Ovary (tissue), 10 donors: ENCODE measurements at places on chromosomes 6 and 20.

GRCh38 chr6:3039384-3039783, 28.9 kb upstream of the RIPK1 start:
- no peak for DNase-seq

- DNase-seq: no peak
Observed at GRCh38 chr20:10632721-10633509, 40.9 kb downstream of the JAG1 start.

- DNase-seq: no peak
Observed at GRCh38 chr6:119493980-119494379, 144.4 kb upstream of the MAN1A1 start.

DNA sequence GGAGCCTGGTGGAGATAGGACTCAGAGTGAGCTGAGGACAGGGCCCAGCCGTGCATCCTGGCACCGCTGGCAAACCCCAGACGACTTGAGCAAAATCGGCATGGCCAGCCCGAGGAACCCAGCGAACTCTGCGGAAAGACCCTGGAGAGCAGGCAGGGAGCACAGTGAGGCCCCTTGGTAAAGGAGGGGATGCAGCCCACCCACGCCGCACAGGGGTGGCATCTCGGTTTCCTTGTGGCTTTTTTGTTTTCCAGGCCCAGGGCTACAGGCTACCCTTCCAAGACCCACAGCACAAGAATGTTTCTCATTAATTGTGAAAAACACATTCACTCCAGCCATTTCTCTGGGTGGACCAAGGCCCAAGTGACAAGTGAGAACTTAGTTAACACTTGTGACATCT, 71.4 kb downstream of the BMP7 start:
- DNase-seq: no peak

DNA sequence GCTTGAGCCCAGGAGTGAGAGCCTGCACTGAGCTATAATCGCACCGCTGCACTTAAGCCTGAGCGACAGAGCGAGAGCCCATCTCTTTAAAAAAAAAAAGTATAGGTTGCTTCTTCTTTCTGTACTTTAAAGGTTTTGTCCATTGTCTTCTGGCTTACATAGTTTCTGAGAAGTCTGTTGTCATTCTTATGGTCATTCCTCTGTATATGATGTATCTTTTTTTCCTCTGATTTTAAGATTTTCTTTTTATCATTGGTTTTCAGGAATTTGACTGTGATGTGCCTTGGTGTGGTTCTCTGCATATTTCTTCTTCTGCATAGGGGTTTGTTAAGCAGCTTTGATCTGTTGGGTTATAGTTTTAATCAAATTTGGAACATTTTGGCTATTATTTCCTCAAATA, 29.1 kb downstream of the QRSL1 start:
- DNase-seq: no peak

DNA sequence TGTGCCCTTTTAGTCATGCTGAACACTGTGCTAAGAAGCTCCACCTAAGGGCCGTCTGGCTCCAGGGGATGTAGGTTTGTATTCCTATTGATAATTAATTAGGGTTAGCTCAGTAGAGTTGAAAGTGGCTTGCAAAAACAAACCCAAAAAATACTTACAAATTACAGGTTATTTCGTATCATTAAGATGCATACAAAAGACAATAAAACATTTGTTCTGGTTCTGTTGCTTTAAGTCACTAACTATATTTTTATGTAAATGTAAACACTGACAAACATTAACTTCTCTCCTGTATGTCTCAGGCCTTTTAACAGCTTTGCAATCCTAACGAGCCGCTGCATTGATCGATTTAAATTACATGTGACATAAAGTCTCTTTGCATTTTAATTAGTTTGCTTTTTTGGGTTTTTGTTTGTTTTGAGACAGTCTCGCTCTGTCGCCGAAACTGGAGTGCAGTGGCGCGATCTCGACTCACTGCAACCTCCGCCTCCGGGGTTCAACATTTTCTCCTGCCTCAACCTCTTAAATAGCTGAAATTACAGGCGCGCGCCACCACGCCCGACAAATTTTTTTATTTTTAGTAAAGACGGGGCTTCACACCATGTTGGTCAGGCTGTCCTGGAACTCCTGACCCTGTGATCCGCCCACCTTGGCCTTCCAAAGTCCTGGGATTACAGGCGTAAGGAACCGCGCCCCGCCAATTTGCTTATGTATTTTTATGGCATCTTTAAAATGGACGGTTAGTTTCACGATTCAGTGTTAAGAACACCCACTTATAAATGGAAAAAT, 110.9 kb downstream of the HFE start:
- DNase-seq: no peak

DNA sequence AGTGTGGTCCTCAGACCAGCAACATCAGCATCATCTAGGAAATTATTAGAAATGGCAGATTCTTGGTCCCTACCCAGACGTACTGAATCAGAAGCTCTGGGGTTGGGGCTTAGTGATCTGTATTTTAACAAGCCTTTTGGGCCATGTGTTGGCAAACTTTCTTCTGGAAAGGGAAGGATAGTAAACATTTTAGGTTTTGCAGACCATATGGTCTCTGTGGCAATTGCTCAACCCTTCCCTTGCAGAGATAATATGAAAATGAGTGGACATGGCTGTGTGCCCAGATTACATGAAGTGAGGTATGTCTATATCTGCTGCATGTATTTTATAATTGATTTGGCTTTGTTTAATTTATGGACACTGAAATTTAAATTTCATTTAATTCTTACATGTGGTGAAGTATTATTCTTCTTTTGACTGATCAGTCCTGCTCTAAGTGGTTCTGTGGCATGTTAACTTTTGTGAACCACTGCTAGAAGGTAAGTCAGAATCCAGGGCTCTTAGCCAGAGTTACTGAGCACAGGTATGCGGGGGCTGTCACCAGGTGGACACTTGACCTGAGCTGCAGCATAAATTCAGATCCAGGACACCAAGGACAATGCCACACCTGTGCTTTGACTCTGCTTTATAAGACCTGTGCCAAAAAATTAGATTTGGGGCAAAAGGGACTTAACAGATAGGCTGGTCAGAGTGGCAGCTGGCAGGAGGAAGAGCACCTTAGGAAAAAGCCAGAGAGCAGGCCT, 43.2 kb downstream of the LY86 start:
- no peak for DNase-seq
